ENCODE measurements at places on chromosomes 16 and 17.

- DNase-seq, result no peak
These were observed 94.6 kb downstream of the CMIP start for GRCh38 chr16:81539009-81539758.

- DNase-seq, result no peak
These were observed 6.1 kb downstream of the THUMPD1 start for GRCh38 chr16:20735490-20735889.

DNA sequence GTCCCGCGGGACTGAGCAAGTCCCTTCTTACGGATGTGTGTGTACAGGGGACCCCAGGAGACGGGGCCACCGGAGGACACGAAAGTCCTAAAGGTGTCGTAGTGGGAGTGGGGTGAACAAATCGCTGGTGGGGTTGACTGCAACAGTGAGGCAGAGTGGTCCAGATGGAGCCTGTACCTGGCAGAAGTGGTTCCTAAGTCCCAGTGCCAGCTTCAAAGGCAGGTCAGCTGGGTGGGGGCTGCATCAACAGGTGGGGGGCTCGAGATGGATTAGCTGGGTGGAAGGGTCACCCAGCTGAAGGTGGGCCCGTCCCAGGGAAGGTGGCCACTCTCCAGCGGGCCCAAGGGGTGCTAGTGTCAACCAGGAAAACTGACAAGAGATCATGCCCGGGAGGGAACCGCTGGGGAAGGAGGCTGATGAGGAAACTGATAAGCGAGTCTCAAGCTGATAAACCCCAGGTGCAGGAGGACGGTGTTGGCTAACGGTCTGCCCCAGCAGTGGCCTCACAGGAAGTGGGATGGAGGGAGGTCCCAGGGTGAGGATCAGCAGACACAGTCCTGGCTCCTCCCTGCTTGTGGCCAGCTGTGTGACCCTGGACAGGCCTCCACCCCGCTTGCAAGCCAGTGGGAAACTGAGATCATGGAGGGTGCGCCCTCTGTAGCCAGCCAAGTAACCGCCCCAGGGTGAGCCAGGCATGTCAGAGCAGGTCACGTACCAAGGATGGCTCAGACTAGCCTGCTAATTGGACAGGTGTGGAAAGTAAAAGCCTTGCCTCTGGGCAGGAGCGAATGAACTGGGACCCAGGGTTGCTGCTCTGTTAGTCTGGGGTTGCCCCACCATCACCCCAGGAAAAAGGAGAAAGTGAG is 1.0 kb downstream of the ORAI3 start:
- no peak for DNase-seq

DNA sequence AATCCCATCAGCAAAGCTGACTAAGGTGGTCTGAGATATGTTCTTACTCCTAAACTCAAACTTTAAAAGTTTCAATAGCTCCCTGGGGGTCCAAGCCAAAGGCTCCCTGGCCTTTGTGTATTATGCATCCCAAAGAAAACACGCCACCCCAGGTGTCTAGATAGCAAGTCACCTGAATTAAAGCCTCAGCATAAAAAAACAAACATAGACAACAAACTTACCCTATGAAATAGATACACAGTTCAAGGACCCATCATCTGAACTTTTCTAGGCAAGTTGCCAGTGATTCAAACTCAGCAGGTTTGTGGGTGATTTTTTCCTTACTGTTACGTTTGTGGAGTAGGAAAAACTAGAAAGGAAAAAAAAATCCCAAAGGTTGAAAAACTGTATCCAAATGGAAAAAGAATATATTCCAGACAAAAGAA is 12.5 kb downstream of the CMTM3 start:
- DNase-seq, result no peak

DNA sequence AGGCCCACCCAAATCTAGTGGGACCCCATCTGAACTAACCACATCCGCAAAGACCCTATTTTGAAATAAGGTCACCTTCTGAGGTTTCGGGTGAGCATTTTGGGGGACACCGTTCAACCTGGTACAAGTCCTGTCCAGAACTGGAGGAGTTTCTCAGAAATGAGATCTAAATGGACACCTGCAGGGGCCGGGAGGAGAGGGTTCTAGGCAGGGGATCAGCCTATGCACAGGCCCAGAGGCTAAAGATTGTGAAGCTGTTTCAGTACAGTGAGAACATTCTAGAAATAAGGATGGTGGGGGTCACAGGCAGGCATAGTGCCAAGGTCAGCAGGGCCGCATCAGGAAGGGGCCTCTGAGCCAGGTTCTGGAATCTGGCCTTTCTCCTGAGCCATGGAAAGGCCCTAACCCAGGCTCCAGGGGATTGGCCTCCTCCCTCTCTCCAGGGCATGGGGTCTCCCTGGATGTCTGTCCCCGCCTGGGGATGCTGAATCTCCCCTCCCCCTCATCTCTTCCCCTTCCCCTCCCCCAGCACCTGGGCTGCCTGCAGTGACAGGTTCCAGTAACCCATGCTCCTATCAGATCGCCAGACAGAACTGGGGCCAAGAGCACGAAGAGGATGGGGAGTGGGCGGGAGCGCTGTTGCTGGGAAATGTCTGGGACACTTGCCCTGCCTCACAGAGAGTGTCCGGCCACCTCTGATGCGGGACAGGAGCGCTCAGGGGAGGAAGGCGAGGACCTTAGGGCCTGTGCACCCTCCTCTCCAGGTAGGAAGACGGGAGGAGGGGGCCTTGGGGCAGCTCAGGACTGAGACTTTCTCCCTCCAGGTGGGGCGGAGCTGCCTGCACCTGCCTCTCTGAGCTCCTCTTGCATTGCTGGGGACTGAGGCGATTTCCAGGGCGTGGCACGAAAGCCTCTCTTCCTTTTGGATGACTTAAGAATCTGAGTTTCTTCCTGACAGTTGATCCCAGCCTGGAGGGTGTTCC is 321.4 kb upstream of the TNRC6C start:
- DNase-seq, result no peak

DNA sequence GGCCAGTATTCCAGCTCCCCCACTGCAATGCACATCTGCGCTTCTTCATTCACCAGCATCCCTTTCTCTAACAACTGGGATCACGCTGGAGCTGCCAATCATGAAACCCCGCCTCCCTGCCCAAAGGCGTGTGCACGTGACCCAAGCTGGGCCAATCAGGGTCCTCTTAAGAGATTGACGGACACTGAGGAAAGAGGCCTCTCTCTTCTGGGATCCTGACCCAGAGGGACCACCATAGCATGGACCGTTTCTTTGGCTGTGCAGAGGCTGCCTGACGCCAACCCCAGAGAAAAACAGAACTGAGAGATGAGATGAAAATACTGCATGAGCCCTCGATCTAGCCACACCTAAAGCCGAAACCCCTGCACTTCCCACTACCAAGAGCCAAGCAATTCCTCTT is 32.0 kb downstream of the COTL1 start:
- no peak for DNase-seq

DNA sequence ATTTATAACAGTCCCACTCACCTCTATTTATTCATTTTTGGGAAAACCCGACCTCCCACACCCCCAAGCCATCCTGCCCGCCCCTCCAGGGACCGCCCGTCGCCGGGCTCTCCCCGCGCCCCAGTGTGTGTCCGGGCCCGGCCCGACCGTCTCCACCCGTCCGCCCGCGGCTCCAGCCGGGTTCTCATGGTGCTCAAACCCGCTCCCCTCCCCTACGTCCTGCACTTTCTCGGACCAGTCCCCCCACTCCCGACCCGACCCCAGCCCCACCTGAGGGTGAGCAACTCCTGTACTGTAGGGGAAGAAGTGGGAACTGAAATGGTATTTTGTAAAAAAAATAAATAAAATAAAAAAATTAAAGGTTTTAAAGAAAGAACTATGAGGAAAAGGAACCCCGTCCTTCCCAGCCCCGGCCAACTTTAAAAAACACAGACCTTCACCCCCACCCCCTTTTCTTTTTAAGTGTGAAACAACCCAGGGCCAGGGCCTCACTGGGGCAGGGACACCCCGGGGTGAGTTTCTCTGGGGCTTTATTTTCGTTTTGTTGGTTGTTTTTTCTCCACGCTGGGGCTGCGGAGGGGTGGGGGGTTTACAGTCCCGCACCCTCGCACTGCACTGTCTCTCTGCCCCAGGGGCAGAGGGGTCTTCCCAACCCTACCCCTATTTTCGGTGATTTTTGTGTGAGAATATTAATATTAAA is 638 bp upstream of the TMEM88 start:
- no peak for DNase-seq

- DNase-seq, result no peak
These were observed 23.6 kb downstream of the SEZ6 start for GRCh38 chr17:28982131-28982793.

- DNase-seq, result no peak
These were observed 7.7 kb upstream of the KRT38 start for GRCh38 chr17:41448506-41448905.

- DNase-seq, result no peak
These were observed 1.6 kb downstream of the IRX3 start for GRCh38 chr16:54284931-54285413.

DNA sequence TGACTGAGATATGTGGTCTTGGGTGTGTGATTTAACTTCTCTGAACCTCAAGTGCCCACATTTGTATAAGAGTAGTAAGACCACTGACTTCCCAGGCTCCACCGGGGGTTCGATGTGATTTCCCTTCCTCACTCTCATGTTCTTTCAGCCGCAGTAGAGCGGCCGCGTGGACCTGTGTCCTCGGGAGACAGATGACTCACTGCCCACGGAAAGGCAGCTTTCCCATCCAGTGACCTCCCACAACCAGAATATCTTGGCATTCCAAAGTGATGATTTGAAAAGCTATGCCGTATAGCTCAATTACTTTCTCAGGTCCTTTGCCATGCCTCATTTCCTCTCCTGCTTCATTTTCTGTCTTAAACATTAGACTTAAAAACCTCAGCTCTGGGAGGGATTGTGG is 73.6 kb downstream of the IL21R start:
- DNase-seq, result no peak

DNA sequence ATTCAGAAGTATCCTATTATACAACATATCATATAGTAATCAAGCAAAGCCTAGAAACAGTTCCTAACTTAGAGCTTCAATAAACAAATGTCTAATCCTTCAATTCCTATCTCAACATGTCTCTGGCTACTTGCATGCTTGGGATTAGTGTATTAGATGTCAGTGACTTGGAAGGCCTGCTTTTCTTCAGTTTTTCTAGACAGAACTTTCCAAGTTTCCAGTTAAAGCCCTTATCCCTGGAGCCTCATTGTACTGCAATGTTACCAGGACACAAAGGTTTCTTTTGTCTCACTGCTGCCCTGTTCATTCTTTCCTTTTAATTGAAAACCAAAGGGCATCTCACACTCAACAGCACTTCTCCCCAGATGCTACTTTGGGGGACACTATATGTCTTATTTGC is 16.5 kb downstream of the PSME3IP1 start:
- no peak for DNase-seq

DNA sequence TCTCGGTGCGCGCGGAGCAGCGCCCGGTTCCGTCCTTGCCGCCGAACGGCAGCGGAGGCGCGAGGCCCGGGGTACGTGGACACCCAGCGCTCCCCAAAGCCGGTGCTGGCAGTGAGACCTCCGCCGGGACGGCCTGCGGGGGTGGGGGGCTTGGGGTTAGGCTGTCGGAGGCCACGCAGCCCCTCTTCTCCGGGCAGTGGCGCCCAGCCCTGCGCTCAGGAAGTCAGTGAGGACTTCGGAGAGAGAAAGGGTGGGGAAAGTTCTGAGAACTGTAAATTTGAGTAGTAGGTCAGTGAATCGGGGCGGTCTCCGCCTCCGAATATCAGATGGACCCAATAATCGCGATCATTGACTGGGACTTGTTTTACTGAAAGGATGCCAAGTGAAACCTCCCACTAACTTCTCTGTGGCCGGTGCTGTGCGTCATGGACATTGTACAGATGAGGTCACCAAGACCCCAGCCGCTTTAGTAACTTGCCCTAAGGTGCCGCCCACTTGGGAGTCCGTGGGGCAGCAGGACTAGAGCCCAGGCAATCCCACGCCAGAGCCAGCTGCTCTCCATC is 468 bp downstream of the IL4R start:
- DNase-seq, result no peak

- no peak for DNase-seq
These were observed 53.5 kb downstream of the SOCS1 start for GRCh38 chr16:11202260-11203091.
